Adipocyte (in vitro differentiated cells): ENCODE measurements at places on chromosomes 4 and X.

- peak; percentile 67 for DNase-seq
Observed at GRCh38 chrX:40175511-40176350, 78.0 kb upstream of the BCOR start.

GRCh38 chrX:44155126-44155525, 181.9 kb upstream of the NDP start:
- no peak for DNase-seq

GRCh38 chr4:139978692-139979091, 175.3 kb downstream of the MAML3 start:
- DNase-seq = no peak

DNA sequence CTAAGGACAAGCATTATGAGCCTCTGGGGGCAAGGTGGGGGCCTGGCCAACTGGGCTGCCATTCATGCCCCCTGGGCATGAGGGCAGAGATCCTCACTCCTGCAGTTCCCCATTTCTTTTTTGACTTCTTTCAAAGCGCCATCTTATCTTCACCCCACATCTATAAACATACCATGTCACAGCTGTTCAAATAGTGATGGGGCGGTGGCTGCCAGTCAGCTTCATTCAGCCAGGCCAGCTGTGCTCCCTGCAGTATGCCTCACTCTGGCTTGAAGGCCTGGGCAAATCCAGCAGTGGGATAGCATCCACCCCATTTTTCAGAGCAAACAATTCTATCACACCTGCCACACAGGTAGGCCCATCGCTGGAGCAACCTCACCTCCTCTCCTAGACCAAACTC, 85.5 kb downstream of the NHSL2 start:
- DNase-seq = no peak

DNA sequence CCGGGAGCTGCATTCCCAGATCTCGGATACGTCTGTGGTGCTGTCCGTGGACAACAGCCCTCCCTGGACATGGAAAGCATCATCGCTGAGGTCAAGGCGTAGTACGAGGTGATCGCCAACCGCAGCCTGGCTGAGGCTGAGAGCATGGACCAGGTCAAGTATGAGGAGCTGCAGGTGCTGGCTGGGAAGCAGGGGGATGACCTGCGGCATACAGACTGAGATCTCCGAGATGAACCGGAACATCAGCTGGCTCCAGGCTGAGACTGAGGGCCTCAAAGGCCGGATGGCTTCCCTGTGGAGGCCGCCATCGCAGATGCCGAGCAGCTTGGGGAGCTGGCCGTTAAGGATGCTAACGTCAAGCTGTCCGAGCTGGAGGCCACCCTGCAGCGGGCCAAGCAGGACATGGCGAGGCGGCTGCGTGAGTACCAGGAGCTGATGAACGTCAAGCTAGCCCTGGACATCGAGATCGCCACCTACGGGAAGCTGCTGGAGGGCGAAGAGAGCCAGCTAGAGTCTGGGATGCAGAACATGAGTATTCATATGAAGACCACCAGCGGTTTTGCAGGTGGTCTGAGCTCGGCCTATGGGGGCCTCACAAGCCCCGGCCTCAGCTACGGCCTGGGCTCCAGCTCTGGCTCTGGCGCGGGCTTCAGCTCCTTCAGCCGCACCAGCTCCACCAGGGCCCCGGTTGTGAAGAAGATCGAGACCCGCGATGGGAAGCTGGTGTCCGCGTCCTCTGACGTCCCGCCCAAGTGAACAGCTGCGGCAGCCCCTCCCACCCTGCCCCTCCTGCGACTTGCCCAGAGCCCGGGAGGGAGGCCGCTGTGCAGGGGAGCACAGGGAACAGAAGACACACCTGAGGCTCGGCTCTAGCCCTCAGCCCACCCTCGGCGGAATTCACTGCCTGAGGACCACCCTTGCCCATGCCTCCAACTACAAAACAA, 29.4 kb upstream of the GABRA3 start:
- no peak for DNase-seq

DNA sequence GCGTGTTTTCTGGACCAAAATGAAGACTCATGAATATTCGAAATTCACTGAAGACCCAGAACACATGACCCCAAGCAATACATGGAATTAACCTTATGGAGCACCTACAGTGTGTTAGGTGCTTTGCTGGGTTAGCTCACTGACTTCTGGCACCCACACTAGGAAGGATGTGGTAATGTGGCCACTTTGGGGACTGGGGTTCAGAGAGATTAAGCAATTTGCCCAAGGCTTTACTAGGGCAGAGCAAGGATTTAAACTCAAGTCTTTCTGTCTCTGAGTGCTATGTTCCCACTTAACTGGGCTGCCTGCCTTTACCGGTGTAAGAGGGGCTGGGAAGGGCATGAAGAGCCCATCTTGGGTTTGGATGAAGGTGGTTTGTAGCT, 162.0 kb upstream of the ATP6AP2 start:
- no peak for DNase-seq

- no peak for DNase-seq
Observed at GRCh38 chrX:23331701-23332100, 2.9 kb upstream of the PTCHD1 start.

- no peak for DNase-seq
Observed at GRCh38 chrX:143754183-143754582, 33.6 kb upstream of the SPANXN2 start.

DNA sequence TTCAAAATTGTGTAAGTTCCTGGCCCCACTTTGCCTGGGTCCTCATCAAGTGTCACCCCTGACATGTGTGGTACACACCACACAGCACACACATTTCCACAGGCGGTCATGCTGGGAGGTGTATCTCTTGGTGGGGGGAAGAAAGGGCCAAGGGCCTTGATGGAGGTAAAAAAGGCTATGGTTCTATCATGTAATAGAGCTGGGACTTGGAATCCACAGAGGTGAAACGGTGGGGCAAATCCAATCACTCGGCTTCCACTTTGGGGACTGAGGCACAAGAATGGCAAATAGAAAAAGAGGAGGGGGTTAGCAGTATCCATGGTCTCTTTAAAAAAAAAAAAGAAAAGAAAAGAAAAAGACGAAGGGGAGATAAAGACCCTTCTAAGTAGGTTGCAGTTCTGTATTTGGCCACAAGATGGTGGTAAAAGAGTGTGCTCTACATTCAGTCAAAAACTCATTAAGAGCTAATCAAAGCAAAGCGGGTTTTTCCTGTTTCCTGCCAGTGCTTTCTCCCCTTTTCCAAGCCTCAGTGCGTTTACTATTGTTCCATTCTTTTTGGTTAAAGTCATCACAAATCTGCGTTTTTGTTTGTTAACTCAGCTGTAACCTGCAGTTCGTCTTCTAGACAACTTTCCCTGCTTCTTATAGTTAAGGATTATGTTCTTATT, 37.0 kb upstream of the ATP6AP2 start:
- DNase-seq = peak; percentile 82

- peak; percentile 16 for DNase-seq
Observed at GRCh38 chr4:22454955-22455354, 60.9 kb downstream of the ADGRA3 start.

DNA sequence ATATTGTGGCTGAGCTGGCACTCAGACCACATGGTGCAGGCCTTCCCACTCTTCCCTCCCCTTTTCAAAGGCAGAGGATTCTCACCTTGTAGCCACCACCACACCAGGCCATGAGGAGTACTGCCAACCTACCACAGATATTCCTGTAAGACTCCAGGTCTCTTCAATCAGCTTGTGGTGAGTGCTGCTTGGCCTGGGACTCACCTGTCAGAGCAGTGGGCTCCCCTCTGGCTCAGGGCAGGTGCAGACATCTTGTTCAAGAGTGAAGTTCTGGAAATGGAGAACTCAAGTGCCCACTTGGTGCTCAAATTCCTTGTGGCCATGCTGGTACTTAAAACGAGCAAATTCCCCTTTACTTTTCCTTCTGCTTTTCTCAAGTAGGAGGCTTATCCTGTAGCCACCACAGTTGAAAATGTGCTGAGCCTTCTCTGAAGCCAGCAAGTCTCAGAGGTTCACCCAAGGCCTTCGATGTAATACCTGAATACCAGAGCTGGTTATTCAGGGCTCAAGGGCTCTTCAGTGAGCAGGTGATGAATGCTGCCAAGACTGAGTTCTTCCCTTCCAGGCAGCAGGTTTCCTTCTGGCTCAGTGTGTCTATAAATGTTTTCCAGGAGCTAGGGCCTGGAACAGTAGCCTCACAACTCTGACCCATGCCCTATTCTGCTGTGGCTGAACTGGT, 212.9 kb downstream of the TEX13C start:
- no peak for DNase-seq

- DNase-seq = no peak
Observed at GRCh38 chr4:36402008-36402758, 120.8 kb downstream of the DTHD1 start.

- peak; percentile 45 for DNase-seq
Observed at GRCh38 chrX:131802836-131803626, 220.1 kb upstream of the STK26 start.

DNA sequence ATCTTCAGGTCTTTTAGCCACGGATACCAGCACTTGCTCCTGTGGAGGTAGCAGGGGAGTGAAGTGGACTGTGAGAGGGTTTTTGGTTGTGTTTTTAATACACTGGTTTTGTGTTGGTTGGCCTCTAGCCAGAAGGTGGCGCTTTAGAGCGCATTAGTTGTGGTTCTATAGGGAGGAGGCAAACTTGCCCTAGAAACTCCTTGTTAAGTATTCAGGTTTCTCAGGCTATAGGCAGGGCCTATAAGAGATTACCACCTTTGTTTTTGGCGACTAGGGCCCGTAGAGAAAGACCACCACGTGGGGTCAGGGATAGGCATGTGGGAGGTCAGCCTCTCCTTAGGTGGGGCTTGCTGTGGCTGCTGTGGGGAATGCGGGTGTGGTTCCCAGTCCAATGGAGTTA, 221.6 kb upstream of the SPANXN4 start:
- DNase-seq = no peak

GRCh38 chr4:165874072-165874790, 1.2 kb downstream of the TLL1 start:
- peak; percentile 10 for DNase-seq

DNA sequence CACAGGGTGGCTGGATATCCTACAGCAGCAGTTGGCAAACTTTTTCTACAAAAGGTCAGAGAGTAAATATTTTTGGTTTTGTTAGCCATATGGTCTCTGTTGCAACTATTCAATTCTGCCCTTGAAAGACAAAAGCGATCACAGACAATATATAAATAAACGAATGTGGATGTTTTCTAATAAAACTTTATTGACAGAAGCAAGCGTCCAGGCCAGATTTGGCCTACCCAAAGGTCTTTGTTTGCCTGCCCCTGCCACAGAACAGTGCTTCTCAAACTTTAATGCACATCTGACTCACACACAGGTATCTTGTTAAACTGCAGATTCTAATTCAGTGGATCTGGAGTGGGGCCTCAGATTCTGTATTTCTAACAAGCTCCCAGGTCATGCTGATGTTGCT, 621.4 kb upstream of the DIPK2B start:
- DNase-seq = no peak

DNA sequence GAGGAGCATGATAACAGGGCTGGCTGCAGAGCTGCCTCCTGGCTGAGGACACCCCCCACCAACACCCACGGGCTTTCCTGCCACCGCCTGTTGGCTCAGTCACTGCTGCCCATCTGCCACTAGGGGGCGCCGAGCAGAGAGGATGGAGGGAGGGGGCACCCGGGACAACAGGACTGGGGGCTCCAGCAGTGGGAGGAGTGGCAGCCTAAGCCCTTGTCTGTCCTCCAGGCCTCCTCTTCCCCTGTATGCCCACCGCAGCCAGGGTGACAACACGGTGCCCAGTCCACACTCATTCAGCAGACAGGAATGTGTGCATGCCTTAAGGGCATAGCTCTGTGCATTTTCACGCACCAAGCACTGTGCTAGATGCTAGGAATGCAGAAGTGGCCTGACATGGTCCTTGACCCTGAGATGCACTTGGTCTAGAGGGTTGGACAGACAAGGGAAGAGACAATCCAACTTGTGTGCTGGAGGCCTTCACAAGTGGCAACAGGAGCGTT, 149.9 kb downstream of the AMMECR1 start:
- peak; percentile 51 for DNase-seq

DNA sequence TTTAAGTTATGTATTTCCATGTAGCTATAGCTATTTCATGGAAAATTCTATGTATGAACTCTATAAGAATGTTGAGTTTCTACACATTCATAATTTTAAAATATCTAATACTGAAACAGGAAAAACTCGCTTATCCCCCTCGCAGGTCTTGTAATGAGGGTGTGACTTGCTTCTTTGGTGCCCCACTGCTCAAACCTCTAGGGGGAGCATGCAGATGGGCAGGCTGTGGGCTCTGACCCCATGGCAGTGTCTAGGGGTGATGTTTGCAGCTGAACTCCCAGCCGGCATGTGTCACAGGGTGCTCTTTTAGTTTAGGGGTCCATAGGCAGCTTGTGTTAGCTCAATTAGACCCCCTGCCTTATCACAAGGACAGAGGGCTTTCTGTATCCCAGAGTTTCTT, 1825.7 kb upstream of the ADGRL3 start:
- no peak for DNase-seq

DNA sequence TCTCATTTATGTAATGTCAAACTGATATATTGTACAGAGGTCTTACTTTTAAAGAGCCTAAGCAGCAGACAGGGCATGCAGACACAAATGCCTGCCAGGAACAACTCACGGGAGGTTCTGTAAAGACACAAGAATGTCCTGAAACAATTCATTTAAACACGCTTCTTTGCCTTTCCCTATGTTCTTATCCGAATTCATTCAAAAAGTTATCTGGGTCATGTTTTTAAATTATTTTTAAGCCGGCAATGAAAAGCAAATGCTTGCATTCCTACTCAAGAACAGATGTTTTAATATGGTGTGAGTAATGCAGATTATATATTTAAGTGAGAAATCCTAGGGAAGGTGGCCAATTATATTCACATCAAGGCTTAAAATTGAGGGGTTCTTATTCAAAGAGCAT, 192.6 kb downstream of the PDGFC start:
- DNase-seq = peak; percentile 45

- no peak for DNase-seq
Observed at GRCh38 chr4:182924497-182924896, 7.3 kb upstream of the DCTD start.

DNA sequence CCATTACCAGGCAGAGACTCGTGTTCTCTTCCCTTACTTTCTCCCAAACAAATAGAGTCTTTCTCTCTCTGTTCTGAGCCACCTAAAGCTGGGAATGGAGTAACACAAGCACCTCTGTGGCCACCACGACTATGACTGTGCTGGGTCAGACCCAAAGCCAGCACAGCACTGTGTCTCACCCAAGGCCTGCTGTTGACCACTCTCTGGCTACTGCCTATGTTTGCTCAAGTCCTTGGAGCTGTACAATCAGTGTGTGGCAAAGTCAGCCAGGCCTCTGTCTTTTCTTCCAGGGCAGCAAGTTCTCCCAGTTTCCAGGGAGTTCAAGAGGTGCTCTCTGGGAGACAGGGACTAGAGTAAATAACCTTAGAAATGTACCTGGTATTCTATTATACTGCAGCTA, 239.4 kb downstream of the FAM47A start:
- no peak for DNase-seq

DNA sequence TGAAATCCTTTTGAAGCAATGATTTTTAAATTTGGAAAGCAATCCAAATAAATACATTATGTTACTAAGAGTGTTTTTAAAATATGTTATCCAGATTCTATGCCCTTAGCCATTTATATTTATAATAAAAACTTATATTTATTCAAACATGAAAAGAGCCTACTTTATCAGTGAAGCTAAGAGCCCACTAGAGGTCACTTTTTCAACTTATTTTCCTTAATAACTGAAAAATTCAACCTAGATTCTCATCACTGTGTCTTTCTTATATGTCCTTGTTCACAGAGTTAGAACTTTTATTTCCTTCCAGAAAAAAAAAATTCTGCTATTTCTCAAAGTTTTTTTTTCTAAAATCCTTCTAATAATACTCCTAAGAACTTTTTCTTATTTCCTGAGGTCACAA, 23.9 kb downstream of the PRDM8 start:
- DNase-seq = peak; percentile 82

- DNase-seq = no peak
Observed at GRCh38 chrX:40727581-40728252, 7.6 kb downstream of the MED14 start.
